ENCODE measurements at places on chromosomes 5 and 9.

- DNase-seq = no peak
Measured at GRCh38 chr5:91670563-91670962, 287.4 kb upstream of the ARRDC3 start.

GRCh38 chr9:114344692-114345091 lies 15.0 kb downstream of the ORM2 start:
- no peak for DNase-seq

DNA sequence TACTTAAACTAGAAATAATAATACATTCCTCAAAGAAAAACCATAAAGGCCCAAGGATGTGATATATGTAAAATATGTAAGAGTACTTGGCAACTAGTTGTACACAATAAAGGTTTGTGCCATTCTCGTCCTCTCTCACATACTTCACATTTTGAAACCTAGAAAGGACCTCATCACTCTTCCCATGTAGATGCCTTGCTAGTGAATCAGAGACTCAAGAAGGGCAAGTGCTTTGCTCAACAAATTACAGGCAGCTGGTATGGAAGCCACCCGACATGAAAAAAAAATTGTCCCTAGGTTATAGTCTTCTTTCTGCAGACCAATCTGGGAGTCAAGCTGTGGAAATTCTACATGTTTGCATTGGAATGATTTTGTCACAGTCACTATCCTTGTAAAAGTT lies 31.7 kb downstream of the ADRB2 start:
- DNase-seq = no peak

DNA sequence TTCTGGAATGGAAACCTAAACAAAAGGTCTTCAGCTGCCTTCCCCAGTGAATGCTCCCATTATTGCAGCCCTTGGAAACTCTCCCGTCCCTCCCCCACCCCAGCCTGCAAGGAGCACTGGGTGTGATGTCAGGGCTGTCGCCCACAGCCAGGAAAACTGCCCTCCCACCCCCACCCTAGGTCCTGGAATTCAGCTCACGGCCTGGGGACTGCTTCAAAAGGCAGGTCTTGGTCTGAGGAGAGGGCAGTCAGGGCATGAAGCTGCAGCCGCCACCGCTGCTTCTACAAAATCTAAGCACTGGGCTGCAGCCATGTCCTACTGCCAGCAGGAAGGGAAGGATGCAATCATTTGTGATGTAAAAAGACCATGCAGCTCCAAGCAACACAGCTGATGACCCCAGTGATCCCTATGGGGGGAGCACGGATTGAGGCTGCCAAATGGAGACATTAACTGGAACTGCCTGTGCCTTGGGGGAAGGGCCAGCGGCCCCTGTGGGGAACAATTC lies 11.4 kb downstream of the GRHPR start:
- no peak for DNase-seq

DNA sequence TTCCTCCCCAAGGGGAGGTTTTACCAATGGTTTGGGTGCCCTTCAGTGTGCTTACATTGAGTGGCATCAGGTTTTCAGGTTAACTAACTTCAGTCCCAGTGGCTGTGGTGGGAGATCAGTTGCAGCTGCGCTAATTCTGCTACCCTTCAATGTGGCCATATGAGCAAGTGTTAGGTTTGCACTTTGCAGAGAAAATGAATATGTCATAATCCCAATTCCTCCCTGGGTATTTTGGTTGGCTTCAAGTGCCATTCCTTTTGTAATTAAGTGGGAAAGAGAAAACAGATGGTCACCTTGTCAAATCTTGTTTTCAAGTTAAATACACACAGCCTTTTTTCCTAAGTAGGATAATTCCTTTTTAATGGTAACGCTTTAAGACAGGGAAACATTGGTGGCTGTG lies 236.2 kb downstream of the TLE4 start:
- no peak for DNase-seq

DNA sequence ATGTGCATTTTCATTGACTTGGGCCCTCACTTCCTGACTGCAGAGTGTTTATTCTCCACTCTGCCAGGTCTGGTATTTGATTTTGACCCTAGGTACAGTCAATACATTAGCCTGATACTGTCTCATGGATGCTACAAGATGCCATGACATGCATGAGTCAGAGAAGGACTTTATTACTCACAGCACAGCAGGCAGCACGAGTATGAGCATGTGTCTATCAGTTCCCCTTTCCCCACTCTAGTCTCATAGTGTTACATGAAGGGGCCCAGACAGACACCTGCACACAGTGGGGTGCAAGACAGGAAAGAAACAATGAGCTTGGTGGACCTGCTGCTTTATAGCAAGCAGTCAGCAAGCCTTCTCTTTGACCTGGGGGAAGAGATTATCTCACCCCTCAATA lies 19.6 kb downstream of the ITGA2 start:
- no peak for DNase-seq

DNA sequence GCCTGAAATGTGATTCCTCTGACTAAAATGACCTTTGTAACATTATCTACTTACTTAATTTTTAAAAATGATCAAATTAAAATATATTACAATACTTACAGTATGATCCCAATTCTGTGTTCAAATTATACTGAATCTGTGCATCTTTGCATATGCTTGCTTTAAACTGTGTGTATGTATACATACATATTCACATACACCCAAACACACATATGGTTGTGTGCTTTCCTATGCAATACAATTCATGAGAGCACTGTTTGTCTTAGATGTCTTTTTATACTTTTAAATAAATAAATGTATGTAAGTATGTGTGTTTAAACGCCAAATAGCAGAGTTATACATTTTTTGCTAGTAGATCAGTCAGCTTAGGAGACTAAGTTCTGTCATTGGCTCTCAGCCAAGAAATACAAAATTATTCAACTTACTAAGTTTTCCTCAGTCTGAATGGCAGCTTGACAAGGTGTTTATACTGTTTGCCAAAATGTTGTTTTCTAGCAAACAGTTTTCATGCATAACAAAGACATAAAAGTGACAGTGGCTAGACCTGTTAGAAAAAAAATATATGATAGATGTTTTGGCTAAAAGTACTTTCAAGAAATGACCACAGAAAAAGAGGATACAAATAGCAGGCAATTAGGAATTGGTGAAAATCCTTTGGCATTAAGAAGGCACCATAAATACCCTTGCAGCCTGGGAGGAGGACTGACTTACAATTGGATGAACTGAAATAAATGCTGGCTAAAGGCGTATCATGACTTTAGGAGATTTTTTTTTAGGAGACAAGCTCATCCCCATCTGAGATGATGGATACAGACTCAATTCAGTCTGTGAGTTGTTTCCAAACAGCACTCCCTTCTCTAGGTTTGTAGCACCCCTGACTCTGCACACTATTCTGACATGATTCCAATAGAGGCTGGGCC lies 7.9 kb downstream of the TICAM2 start:
- DNase-seq = no peak

GRCh38 chr5:10446490-10446889 lies 4.8 kb downstream of the ROPN1L start:
- no peak for DNase-seq

DNA sequence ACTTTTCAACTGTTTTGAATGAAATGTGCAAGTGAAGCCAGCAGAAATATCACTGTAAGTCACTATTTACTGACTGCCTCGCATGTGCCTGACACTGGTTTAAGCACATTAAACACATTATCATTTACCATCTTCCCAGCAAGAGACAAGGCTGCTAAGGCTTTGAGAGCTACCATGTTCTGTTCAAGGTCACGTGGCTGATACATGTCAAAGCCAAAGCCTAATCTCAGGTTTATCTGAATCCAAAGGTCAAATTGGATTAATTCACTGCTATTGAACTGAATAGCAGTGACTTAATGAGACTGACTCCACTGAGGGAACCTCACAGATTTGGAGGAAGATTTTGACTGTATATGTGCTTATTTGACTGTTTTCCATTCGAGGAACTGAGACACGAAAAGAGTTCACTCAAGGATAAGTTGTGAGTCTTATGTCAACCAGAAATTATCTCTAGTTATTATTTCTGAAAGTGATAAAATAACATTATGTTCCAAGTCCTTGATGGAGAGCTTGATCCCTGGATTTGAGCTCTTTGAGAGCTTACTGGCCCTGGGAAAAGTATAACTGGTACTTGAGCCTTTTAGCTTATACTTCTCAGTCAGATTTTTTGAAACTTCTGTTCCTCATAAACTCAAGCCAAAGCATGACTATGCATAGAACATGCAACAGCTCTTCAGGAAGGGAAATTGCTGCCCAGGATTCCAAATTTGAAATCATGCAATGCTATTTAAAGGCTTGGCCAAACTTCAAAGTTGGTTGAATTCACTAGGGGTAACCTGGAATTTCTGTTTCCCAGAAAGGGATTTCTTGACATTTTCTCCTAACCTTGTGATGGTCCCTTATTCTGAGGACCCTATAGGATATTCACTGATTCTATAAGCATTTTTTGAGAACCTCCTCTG lies 23.4 kb upstream of the ARHGAP26 start:
- no peak for DNase-seq

- DNase-seq = no peak
Measured at GRCh38 chr5:143979044-143979690, 167.2 kb downstream of the HMHB1 start.

- no peak for DNase-seq
Measured at GRCh38 chr5:169723103-169723831, 86.2 kb downstream of the DOCK2 start.

GRCh38 chr9:88187631-88188030 lies 49.4 kb upstream of the SPATA31C2 start:
- DNase-seq = no peak

All from Karpas-422 (cell line).